ENCODE measurements at places on chromosomes 2 and 18.

DNA sequence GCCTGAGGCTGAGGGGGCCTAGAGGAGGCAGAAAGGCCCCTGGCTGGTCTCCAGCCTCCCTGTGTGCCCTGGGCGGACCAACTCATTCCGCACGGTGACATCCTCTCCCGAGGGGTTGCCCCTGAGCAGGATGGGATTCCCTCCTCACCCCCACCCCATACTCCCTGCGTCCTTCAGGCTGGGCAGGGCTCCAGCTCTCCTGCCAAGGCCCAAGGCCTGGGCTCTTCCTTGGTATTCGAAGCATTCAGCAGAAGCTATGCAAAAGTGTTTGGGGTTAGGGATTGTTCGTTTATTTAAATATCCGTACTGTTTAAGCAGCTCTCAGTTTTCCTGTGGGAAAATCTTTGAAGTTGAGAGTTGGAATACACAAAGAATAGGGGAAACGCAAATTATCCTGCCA, 113.1 kb upstream of the RAB12 start:
- no peak for DNase-seq

DNA sequence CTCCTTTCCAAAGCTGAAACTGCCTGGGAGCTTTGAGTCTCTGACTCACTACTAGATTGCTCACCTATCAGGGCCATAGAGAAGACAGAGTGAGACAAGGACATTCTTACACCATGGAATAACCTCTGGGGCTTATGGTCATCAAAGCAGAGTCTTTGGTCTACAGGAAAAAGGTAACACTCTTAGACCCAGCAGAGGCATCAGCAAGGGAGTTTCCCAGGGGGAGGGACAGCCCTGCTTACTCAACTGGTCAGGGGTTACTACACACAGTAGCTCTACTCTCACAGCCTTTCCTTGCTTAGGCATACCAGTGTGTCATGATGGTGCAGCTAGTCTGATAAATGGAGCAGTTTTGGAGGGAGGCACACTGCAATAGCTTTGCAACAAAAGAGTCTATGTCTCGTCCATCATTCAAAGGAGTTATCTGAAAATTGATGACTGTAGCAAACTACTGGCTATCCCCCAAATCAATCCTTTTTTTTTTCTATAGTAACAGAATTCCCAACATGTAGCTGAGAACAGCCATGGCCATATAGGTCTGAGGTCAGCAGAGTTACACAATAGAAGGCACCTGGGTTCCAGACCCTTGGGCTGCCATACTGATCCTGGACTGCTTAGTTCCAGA, 22.4 kb upstream of the CD28 start:
- DNase-seq, result no peak

GRCh38 chr2:84817239-84817655, 63.6 kb downstream of the TRABD2A start:
- no peak for DNase-seq

DNA sequence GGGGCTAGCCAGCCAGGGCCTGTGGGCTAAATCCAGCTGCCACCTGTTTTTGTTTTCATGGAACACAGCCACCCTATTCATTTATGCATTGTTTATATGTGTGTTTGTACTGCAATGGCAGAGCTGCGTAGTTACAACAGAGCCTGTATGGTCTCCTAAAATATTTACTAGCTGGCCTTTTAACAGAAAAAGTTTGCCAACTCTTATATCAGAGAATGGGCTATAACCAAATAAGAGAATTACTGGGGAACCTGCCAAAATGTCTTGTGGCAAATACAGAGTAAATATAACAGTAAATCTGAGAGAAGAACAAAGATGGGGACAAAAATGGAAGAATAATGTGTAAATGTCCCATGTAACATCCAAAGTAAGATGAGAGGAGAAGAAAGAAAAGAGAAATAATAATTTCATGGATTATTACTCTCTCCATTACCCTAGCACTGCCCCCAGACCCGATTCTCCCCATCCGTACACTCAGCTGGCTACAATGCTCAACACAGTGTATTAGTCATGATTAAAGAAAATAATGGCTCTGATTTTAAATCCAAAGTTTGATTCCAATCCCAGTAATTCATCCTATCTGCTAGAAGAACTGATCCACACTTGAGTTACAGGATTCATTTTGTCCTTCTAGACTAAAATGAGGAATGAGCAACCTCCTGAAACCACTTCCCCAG, 249.3 kb downstream of the LRATD1 start:
- DNase-seq, result no peak

- DNase-seq, result no peak
Observed at GRCh38 chr2:135607561-135607960, 76.3 kb downstream of the R3HDM1 start.

DNA sequence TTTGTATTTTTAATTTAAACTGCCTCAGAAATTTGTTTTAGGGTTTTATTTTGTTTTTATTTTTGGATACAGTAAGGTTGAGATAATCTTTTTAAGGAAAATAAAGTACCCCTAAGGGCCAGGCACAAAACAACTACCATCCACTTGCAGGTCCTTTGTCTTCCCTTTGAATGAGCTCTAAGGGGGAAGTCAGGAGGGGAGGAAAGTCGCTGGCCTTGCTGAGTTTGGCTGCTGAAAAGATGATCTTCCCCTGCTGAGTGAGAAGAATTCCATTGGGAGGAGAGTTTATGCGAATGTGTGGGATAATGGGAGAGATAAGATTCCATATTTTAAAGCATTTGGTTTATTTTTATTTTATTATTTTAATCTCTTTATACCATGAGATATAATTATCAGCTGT, 100.7 kb downstream of the ARHGAP15 start:
- DNase-seq, result peak; percentile 46

- no peak for DNase-seq
Observed at GRCh38 chr2:74873678-74874640, 40.0 kb downstream of the HK2 start.

GRCh38 chr2:45024600-45025291, 15.5 kb upstream of the SIX2 start:
- no peak for DNase-seq

DNA sequence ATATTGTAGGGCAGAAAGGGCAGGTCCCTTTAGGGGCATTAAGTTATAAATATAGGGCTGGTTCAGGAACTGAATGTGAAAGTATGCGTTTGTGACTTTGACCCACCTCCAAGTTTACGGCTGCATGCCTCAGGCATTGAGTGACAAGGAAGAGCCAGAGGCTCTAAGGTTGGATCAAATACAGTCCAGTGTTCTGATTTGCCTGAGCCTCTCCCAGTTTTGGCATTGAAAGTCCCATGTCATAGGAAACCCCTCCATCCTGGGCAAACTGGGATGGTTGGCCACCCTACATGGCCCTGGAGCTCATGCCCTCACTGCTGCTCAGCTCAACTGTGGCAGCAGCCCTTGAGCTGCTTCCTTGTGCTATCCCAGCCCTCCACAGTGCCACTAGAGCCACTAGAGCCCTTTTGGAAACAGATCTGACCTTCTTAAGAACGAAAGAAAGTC, 29.9 kb downstream of the HK2 start:
- DNase-seq, result no peak

- DNase-seq, result no peak
Observed at GRCh38 chr2:241767464-241768250, 9.0 kb upstream of the GAL3ST2 start.

DNA sequence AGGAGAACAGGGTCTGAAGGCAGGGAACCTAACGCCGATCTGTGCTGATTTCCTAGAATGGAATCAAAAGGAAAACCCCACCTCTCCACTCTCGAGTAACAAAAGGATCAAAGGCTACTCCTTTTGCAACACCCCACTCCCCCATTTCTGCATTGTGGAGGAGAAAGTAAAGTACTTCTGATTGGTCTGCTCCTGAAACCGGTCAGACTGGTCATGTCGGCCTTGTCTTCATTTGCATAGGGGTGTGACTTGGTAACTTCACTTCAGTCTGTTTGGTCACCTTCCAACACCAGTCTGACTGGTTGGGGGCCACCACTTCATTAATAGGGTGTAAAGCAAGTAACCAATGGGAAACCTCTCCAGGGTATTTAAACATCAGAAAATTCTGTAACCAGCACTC, 771.9 kb downstream of the ERBB4 start:
- DNase-seq, result no peak

- no peak for DNase-seq
Observed at GRCh38 chr2:105634198-105634597, 110.5 kb upstream of the NCK2 start.

DNA sequence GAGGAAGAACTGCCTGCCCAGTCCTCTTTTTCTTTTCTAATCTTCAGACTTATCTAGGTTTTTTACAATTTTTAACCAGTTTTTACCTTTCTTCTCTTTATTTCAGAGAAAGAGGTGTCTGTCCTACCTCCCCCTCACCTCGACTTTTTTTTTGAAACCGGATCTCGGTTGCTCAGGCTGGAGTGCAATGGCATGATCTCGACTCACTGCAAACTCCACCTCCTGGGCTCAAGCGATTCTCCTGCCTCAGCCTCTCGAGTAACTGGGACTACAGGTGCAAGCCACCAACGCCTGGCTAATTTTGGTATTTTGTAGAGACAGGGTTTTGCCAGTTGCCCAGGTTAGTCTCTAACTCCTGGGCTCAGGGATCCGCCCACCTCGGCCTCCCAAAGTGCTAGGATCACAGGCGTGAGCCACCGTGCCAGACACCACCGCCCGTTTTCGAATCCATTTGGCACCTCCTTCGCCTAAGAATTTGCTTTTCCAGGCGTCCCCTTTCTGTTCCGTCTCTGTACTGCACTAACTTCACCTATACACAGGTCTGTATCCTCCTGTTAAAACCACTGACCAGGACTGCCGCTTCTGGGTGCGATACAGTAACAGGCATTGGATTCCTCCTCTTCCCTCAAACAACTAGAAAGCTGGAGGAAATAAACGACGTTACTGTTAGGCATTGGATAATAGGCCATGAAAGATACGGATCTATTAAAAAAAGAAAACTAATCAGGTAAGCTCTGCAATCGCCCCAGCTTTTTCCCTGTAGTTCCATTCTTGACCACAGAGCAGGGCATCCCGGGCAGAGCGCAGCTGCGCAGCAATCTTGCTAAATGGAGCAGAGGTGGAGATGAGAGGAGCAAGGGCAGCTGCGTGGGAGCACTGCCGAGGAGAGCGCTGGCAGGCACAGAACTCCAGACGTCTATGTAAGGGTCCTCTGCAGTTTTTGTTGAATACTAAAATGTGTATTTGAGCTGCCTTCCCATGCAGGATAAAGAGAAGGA, 69.9 kb downstream of the ZC3H6 start:
- no peak for DNase-seq

DNA sequence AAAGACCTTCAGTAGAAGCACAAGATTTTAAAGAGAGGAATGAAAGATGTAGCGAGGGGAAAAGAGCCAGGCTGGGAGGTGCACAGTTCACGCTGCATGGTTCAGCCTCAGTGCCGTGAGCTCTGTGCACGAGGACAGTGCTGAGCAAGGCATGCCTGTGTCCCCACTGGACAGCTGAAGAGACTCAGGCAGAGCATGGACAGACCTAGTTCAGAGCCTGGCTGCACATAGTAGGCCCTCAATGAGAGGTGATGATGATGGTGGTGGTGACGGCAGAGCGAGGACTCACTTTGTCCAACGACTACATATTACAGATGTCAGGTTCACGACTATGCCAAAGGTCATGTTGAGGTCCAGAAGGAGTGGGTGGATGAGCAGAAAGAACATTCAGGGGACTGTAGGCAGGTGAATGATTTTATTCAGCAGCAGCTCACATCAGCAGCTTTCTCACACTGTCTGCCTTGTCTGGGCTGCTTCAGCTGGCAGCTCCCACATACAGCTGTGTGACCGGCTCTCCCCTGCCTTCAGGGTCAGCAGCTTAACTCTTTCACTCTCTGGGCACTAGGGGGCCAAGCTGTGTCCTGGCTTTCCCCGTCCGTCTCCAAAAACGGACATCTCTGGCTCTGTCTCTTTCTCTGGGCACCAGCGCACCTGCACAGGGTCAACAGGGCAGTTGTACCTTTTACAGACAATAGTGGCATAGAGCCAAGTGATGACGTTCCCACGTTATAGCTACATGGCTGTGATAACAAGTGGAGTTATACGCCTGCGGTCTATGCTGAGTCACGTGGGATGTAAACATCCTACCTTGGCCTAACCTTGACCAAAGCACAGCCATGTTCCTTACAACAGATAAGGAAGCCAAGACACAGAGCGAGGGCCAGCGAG, 128.8 kb upstream of the MSH6 start:
- DNase-seq, result peak; percentile 31

DNA sequence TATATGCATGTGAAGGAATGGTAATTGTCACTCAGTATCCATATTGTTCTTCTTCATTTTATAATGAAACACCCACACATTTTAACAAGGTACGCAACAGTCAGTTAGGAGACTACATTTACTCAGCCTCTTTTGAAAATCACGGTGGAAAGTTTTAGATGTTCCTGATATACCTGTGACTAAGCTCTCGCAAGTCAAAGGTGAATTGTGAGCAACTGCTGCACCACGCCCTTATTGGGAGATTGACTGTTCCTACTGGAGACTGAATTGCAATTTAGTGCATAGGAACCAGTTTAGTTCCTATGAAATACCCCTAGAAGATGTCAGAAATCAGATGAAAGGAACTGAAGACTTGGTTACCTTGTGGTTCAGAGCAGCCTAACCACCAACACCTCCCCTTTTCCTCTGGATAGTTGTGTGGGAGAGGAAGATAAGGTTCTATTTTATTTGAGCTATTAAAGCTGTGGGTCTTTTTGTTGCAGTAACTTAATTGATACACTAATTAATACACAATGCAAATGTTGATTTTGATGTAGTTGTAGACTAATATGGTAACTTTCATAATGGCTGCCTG, 1280.5 kb upstream of the CDH2 start:
- no peak for DNase-seq

DNA sequence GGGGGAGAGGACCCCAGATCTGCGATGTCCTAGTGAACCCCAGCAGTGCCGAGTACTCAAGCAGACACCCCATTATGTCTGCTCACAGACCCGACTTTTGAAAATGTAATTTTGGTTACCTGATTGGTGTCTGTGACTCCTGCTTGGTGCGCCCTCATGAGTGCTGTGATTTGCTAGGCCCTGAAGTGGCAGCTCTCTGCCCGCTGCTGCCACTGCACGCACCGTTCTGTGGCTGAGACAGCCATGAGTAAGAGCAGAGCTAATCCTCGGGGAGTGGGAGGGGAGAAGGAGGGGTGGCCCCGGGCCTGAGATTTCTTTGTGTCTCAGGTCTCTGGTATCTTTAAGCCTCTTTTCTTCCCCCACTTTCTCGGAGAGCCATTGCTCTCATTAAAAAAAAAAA, 18.2 kb downstream of the FHOD3 start:
- DNase-seq, result no peak

- no peak for DNase-seq
Observed at GRCh38 chr2:181404472-181404871, 52.7 kb upstream of the ITGA4 start.

GRCh38 chr2:11798701-11799435, 52.4 kb downstream of the LPIN1 start:
- DNase-seq, result no peak

- DNase-seq, result no peak
Observed at GRCh38 chr18:12373116-12373770, 3.8 kb downstream of the AFG3L2 start.

DNA sequence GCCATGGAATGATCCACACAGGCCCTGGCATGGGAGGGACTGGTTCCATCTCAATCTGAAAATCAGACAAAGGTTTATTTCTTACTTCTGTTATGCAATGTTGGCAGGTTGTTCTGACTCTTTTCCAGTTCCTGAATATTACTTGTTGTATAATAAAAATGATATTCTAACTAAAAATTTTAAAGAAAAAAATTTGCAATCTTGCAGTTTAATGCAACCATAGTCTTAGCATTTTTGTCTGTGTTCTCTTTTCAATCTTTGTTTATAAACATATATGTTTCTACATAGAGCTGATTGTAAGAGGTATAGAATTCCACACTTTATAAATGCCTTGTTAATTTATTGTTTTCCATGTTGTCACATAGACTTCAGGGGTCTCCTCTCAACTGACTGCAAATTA, 143.4 kb downstream of the RPIA start:
- DNase-seq, result no peak

- no peak for DNase-seq
Observed at GRCh38 chr2:46979571-46979979, 64.0 kb upstream of the MCFD2 start.
